IPS DF 6.9 (cell line): ENCODE measurements at places on chromosomes 12 and 14.

DNA sequence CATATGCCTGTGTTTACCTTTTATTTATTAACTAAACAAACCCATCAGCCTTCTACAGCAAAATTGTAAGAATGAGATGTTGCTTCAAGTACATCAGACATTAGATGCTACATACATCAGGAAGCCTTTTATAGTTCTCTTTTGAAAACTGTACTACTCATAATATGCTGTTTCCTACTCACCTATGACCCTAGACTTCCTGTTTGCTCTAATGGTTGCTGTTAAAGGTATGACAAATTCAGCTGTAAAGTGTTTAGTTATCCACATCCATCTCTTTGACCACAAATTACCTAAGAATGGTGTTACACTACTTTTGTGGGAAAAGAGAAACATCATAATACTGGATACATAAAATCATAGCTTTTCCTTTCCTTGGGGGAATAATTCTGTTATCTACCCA, 220.0 kb downstream of the RAD51B start:
- no peak for DNase-seq

DNA sequence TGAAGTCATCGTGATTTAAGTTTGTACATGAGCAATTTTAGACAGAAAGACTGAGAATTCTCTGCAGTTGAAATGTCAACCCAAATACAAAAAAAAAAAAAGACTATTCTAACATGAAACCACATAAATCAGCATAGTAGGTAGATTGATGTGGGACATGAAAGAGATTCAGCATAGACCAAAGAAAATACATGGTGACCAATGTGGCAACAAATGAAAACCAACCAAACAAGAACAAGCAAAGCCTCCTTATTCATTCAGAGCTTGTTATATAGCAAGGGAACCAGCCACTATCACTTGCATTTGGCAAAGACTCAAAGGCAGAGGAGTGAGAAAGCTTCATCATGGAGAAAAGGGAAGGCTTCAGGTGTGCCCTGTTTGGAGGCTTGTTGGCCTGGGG, 144.4 kb upstream of the TMPO start:
- DNase-seq: no peak

DNA sequence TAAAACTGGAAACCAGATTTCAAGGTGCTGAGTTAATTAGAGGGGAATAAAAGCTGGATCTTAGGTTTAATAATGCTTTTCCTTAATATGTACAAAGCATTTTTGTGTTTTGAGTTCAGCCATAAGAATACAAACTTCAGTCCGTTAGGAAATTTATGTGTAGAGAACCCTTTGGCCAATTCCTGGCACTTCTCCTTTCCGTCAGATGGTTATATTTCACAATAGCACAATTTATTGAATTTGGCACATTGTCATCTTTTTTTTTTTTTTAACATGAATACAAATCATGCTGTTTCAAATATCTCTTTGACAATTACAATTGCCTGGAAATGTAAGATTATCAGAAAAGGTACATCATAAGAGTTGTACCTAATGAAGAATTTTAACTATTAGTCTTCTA, 56.2 kb upstream of the DDHD1 start:
- DNase-seq: no peak

- DNase-seq: no peak
These were observed 37.2 kb downstream of the RAD51B start for GRCh38 chr14:67856827-67857226.

GRCh38 chr12:32159925-32160324, 53.3 kb downstream of the BICD1 start:
- DNase-seq: no peak

- no peak for DNase-seq
These were observed 1.7 kb downstream of the SUPT16H start for GRCh38 chr14:21382095-21382494.
